ENCODE measurements at places on chromosomes 6 and 20.

GRCh38 chr20:64203037-64203777 is 39.0 kb downstream of the MYT1 start:
- no peak for DNase-seq

DNA sequence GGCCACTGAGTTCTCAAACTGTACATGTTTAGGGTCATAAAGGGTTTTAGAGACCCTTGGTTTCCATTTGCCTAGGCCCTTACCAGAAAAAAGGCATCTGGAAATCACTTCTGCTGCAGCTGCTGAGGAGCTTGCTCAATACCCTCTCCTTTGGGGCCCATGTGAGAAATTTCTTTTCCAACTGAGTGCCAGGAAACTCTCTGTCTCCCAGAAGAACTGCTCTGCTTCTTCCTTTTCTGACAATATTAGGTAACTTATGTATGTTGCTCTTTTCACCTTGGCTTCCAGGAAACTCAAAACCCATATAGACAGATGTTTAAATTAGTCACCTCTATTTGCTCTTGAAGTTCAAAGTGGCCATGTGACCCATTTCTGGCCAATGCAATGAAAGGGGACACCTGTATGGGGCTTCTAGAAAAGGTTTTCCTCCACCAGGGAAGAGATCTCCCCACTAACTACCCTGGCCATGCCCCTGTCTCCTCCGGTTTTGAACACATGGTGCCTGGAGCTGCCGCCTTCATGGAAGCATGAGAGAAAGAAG is 121.6 kb downstream of the PREX1 start:
- no peak for DNase-seq

DNA sequence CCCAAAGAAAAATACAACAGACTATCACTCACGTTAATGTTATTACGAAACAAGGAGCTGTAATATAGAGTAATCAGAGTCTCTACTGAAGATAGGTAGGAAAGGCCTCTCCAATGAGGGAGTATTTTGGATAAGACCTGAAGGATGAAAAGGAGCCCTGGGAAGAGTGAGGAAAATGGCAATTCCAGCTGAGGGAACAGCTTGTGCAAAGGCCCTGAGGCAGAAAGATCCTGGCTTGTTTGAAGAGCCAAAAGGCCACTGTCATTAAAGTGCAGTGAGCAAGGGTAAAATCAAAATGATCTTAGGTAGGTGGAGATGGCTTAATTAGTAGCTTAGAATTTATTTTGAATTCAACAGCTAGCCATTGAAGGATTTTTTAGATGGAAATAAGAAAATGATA is 138.6 kb downstream of the KHDC1L start:
- DNase-seq, result no peak

DNA sequence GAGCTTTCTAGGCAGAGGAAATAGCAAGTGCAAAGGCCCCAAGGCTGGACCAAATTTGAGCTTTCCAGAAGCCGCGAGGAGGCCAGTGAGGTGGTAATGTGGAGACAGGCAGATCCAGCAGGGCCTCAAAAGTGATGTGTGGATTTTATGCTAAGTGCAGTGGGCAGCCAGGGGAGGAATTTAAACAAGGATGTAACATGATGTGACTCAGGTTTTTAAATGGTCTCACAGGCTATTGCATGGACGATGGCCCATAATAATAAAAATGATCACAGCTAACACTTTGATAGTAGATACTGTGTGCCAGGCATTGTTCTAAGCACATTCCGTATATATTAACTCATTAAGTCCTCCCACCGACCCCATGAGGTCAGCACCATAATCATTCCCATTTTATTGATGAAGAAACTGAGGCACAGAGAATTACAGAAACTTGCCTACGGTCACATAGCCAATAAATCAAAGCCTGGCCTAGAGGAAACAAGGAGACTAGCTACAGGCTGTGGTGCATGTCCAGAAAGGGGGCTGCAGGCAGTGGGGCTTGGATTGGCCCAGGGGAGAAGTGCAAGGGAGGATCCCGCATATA is 18.0 kb upstream of the PREX1 start:
- DNase-seq, result no peak

DNA sequence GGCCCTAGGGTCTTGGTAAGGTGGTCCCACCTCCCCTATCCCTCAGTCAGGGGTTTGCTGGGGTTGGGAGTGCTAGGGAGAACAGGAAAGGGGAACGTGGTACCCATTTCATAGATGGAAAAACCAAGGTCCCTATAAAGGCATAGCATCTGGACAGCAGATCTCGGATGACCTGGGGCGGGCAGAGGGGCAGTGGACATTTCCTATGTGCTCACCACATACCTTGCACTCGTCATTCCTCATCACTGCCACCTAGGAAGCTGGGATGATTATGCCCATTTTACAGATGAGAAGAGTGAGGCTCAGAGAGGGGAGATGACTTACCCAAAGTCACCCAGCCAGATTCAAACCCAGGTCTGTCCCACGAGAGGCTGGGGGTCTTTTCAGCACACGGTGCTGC is 12.1 kb downstream of the MYLK2 start:
- no peak for DNase-seq

- no peak for DNase-seq
Measured at GRCh38 chr20:13638162-13638495, 603 bp downstream of the TASP1 start.

- DNase-seq, result no peak
Measured at GRCh38 chr20:45392733-45393132, 14.6 kb upstream of the TP53TG5 start.

GRCh38 chr6:3292431-3293197 is 33.9 kb downstream of the PSMG4 start:
- no peak for DNase-seq

- no peak for DNase-seq
Measured at GRCh38 chr20:16069389-16070010, 503.7 kb downstream of the KIF16B start.

DNA sequence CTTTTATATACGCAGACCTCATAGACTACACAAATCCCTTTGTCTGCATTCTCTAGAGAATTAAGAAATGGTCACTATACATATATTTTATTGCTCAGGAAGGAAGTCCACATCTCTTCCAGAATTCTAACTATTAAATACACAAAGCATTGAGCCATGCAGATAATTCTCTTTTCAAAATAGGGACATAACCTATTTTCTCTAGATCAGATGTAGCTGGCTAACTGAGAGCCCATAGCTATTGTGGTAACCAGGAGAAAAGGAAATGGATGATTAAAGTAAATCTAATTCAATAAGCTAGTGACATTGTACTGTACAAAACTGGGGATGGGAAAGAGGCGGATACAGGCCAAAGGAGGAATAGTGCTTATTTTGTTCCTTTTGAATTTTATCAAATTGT is 137.2 kb downstream of the BACH2 start:
- DNase-seq, result no peak

DNA sequence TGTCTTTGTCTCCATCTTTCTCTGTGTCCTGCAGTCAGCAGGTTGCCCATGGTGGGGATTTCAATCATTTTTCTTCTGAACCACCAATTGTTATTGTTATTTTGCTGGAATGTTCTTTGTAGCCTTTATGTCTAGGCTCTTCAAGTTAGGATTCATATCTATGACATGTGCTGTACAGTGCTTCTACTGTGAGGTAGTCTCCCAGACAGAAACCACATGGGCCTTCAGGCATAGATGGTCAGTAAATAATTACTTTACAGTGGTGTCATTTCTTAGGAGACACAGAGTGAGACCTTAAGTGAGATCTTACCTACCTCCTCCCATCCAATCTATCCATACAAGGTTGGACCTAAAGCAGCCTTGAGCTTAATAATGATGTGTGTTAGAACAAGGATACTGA is 265.5 kb downstream of the ZFAND3 start:
- DNase-seq, result no peak

DNA sequence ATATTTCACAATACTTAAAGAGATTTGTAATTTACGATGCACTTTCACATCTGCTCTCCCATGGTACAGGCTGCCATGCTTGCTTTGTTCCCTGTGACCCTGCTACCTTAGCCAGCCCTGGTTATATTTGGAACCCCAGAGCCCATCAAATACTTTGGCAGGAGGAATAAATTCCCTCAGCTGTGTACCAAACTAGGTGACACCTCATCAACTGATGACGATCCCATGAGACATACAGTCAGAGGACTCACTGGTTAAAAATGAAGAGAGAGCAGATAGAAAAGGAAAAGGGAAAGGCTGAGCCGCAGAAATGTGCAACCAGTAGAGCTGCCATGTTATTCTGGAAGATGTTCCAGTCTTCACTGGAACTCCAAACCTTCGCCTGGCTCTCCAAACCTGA is 120.0 kb downstream of the SIM1 start:
- no peak for DNase-seq

- no peak for DNase-seq
Measured at GRCh38 chr20:19765913-19766312, 7.9 kb downstream of the RIN2 start.
